ENCODE measurements at places on chromosomes 1 and 21.

DNA sequence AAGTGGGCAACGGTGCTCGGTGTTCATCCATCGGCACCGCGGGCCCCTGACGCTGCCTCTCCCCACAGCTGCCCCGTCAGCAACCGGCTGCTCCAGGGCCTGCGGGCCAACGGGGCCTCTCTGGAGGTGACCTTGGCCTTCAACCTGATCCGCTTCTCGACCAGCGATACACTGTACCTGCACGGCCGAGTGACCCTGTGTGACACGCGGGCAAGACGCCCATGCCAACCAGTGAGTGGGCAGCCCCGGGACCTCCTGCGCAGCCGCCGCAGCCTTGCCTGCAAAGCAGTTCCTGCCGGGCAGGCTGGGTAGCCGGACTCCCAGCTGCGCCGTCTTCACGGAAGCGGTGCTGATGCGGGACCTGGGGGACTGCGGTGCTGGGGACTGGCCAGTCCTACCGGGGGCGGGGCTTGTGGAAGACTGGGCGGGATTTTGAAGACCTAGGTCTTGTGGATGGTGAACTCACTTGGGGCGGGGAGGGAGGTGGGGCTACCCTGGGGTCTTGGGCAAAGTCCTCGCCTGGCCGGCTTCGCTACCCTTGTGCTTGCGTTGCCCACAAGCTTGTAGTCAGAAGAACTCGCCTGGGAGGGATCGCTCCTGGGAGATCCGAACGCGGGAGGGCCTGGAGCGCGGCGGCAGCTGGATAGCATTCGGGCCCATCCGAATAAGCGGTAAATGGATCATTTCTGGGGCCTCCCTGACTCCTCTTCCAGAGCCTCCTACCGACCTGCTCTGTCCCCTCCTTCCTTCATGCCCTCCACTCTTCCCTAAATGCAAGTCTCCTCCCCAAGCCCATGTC, 8.8 kb upstream of the CEP85 start:
- no peak for DNase-seq

DNA sequence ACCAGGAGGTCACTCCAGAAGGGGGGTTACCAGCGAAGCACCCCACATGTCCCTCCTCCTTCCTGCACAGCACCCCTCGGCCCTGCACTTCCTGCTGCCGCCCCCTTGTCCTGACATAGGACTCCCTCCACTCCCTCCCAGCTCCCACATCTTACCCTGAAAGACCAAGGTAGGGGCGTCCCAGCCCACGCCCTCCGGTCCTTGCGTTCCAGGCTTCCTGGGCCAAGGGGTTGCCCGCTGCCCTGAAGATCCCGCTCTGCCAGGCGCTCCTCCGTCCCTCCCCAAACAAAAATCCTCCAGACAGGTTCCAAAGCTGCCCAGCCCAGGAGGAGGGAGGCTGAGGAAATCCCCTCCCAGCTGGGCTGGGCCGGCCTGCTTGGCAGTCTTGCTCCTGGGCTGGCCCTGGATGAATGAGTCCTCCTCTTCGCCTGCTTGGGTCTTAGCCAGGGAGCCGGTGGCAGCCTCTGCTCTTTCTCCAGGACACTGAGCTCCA, at the start of gene RHBDL2:
TSS of gene RHBDL2 (minus strand) at position 304 of the 493 bp plus-strand sequence. CDS start 22,618 bp downstream, outside the sequence.
- DNase-seq, result no peak

DNA sequence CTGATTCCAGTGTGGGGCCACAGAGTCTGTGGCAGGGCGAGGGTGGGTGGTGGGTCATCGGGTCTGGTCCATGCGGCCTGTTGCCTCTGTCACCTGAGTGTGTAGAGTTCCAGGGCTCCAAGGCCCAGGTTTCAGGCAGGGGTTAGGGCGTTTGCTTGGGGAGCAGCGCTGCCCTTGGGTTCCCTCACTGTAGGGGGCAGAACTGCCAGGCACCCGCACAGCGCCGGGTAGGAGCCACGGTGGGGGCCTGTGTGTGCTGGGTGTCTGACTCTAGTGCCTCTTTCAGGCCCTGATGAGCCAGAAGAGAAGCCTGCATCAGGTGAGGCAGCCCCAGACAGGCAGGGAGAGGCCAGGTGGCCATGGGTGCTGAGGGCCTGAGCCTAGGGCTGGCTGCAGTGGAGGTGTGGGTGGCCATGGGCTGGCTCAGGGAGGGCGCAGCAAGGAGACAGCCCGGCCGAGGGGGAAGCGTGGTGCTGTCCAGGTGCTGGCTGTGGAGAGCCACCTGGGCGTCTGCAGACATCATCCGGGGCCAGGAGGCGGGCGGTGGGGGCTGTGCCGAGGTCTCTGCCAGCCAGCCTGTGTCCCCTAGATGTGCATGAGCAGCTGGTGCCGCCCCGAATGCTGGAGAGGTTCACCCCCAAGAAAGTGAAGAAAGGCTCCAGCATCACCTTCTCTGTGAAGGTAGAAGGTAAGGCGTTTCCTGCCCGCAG, 72.3 kb downstream of the TRIM11 start:
- DNase-seq, result no peak

GRCh38 chr1:207603777-207604176, 41.2 kb upstream of the CR1L start:
- DNase-seq, result no peak

GRCh38 chr1:30684259-30684658, 39.1 kb downstream of the MATN1 start:
- no peak for DNase-seq

DNA sequence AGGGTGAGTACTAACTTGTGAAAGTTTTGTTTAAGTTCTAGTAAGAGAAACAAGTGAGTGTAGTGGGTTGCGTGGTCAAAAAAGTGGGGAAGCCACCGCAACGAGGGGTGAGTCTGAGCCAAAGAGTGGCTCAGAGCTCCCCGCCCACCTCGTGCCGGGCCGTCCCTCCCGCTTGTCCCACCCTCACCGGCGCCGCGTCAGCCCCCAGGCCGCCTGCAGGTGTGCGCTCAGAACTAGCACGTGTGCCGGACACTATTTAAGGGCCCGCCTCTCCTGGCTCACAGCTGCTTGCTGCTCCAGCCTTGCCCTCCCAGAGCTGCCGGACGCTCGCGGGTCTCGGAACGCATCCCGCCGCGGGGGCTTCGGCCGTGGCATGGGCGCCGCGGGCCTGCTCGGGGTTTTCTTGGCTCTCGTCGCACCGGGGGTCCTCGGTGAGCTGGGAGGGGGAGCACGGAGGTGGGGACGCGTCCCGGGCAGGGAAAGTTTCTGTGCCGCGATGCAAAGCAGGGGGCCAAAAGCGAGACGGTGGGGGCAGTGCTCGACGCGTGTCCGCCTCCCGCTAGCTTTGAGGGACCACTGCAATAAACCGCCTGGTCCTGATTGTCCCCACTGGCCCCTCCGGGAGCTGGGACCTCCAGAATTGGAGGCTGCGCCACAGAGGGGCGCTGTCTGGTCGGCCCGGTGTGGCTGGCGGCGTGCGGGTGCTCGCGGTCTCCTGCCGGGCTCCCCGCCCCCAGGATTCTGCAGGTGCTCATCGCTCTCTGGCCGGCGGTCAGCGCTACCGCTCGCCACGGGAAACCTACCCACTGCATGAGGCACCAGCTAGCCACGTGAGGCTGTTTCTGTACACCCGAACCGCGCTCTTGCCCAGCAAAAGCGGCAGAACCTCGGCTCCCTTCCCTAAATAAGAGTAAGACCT, at the start of gene CR2:
TSS of gene CR2 (plus strand) at position 283 of the 919 bp plus-strand sequence. CDS start at position 374, 91 bp downstream.
- DNase-seq, result no peak

- DNase-seq, result no peak
Measured at GRCh38 chr1:30129421-30130055, 593.8 kb downstream of the MATN1 start.

DNA sequence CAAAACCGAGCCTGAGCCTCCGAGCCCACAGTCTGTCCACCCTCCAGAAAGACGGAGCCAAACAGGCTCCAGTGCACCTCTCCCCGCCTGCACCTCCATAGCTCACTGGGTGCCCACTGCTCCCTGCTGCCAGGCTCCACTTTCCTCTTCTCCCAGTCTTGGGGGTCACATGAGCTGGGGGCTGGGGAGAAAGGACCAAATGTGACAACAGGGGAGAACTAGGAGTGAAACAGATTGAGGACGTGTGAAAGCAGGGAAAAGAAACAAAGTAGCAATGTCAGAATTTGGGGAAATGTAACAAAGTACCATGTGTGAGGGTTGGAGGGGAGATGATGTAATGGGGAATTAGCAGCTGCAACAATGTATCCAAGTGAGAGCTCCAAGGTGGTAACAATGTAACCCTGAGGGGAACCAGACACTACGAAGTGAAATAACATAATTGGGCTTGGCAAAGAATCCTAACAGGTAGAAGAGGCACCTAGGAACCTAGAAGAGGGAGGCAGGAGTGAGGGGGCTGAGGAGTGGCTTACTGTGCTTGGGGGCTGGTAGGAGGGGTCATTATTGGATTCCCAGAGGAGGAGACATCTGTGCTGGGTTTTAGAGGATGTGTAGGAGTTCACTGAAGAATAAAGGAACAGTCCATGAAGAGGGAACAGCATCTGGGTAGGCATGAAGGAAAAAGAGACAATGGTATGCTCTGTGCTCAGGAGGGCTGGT, 12.5 kb downstream of the SDC3 start:
- no peak for DNase-seq

DNA sequence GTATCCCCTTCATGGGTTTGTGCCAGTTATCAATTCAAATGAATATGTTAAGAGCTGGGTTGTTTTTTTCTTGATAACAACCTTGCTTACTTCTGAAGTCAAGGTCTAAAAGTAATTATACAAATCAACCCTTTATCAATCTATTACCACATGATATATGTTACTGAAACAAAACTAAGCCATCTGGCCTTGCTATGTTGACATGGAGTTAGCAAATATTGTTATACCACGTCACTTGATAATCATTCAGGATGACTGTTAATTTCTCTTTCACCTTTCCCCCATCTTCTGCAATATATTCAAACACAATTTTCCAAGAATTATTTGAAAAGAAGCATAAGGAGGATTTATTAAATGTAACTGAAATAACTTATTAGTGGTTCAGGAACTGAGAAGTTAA, 72.6 kb downstream of the DTL start:
- DNase-seq, result no peak

GRCh38 chr1:119219711-119220110, 79.3 kb upstream of the WARS2 start:
- DNase-seq, result no peak

GRCh38 chr1:67732750-67733151, 47.8 kb downstream of the GADD45A start:
- no peak for DNase-seq
